ENCODE measurements at places on chromosomes 3 and 15. TPM values are rescaled to one million over a fixed set of nuclear protein-coding genes. Genes with fewer than 3 reads are reported as not detected.
A peak's percentile ranks its signal among the peaks of the same experiment; 100 is the strongest.

DNA sequence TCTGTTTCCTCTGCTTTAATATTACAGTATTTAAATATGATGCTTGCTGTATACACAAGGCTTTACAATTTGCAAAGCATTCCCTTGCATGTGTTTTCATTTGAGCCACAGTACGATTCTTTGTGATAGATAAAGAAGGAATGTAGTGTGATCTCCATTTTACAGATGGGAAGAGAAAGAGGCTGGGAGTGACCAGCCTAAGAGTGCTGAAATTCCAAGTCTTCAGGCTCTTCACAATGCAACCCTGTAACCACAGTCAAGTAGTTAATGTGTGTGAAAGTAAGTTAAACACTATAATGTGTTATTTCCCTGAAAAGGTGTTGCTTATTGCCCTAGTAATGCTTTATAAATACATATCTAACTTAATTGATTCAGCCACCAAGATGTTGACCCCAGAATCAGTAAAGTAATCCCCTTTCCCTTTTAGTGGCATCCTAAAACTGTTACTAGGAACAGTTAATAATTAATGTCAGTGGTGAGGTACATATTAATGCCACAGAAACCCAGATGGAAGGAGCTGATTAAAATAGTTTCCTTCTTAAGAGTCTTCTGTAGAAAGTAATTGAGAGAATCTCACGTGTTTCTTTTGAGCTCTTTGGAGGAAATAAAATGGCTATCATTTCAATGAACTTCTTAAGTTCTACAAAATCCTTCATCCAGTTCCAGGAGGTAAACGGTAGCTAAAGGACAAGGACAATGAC lies 110.4 kb downstream of the IL12A start:
- no peak for DNase-seq
- no peaks in the 10 kb centered on the region for H3K36me3 ChIP-seq
- H3K27me3 ChIP-seq = 0 out of 2 replicates have a peak, but pooled peaks cover 3% of the 10 kb centered on the region
- no peak overlapping the region for H3K4me3 ChIP-seq
- no peak overlapping the region for H3K27ac ChIP-seq
- H3K4me1 ChIP-seq = no peaks in the 10 kb centered on the region

- no peaks in the 10 kb centered on the region for H3K27me3 ChIP-seq
- H3K4me1 ChIP-seq = no peaks in the 10 kb centered on the region
- no peak overlapping the region for H3K4me3 ChIP-seq
Observed at GRCh38 chr3:184659797-184660301, 52.0 kb downstream of the MAGEF1 start.

DNA sequence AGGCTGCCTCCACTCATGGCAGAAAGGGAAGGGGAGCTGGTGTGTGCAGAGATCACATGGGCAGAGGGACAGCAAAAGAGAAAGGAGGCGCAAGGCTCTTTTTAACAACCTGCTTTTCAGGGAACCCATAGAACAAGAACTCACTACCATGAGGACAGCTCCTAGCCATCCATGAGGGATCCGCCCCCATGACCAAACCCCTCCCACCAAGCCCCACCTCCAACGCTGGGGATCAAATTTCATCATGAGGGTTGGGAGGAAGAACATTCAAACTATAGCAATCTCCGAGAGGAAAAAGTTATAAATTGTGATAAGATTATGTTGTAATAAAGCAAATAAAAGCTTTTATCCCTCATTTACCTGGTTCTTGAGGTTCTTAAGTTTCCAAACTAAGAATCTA lies 84.7 kb upstream of the LMCD1 start:
- no peaks in the 10 kb centered on the region for H3K4me1 ChIP-seq
- H3K4me3 ChIP-seq = peak overlapping the region; percentile 11
- H3K27me3 ChIP-seq = no peaks in the 10 kb centered on the region
- DNase-seq = peak; percentile 60
- H3K27ac ChIP-seq = no peak overlapping the region

MCTP2 gene
- 6.2 TPM for total RNA-seq

KIF23 gene
- total RNA-seq = 87.0 TPM

DNA sequence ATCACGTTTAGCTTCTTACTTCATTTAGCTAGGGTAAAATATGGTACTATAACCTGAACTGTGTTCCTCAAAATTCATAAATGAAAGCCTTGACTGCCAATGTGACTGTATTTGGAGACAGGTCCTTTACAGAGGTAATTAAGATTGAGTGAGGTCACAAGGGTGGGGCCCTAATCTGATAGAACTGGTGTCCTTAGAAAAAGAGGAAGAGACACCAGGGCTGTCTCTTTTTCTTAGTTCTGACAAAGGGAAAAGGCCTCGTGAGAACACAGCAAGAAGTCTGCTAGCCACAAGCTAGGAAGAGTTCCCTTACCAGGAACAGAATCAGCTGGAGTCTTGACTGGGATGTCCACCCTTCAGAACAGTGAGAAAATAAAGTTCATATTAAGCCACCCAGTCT lies 162.7 kb downstream of the GMNC start:
- H3K27me3 ChIP-seq = no peaks in the 10 kb centered on the region
- no peak overlapping the region for H3K27ac ChIP-seq
- DNase-seq = no peak

SPATA12 gene
- total RNA-seq = 0.47 TPM

DNA sequence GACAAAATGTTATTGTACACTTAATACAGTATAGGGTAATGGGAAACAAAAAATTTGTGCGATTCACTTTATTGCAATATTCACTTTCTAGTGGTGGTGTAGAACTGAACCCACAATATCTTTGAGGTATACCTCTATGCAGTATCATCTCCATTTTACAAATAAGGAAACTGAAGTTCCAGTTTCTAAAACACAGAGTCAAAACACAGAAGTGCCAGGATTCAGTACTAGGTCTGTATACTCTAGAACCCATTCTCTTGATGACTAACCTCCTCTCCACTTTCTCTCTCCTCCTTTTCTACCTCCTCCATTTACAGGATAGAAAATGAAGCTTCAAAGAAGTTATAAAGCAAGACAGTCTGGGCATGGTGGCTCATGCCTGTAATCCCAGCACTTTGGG lies 62.2 kb downstream of the MB21D2 start:
- H3K27me3 ChIP-seq = no peaks in the 10 kb centered on the region
- no peak for DNase-seq
- no peak overlapping the region for H3K4me3 ChIP-seq
- H3K4me1 ChIP-seq = peaks cover 29% of the 10 kb centered on the region

WDR73 gene
- total RNA-seq = 29.5 TPM

- no peak overlapping the region for H3K27ac ChIP-seq
- no peaks in the 10 kb centered on the region for H3K27me3 ChIP-seq
- H3K4me1 ChIP-seq = no peaks in the 10 kb centered on the region
- H3K36me3 ChIP-seq = no peaks in the 10 kb centered on the region
- H3K4me3 ChIP-seq = no peak overlapping the region
Observed at GRCh38 chr3:132536442-132537153, 60.5 kb upstream of the ACKR4 start.

CRABP1 gene
- total RNA-seq = not detected

GRCh38 chr3:121491683-121492320 lies 54.0 kb downstream of the POLQ start:
- DNase-seq = no peak
- H3K36me3 ChIP-seq = peaks cover 27% of the 10 kb centered on the region
- no peak overlapping the region for H3K27ac ChIP-seq
- no peak overlapping the region for H3K4me3 ChIP-seq

DNA sequence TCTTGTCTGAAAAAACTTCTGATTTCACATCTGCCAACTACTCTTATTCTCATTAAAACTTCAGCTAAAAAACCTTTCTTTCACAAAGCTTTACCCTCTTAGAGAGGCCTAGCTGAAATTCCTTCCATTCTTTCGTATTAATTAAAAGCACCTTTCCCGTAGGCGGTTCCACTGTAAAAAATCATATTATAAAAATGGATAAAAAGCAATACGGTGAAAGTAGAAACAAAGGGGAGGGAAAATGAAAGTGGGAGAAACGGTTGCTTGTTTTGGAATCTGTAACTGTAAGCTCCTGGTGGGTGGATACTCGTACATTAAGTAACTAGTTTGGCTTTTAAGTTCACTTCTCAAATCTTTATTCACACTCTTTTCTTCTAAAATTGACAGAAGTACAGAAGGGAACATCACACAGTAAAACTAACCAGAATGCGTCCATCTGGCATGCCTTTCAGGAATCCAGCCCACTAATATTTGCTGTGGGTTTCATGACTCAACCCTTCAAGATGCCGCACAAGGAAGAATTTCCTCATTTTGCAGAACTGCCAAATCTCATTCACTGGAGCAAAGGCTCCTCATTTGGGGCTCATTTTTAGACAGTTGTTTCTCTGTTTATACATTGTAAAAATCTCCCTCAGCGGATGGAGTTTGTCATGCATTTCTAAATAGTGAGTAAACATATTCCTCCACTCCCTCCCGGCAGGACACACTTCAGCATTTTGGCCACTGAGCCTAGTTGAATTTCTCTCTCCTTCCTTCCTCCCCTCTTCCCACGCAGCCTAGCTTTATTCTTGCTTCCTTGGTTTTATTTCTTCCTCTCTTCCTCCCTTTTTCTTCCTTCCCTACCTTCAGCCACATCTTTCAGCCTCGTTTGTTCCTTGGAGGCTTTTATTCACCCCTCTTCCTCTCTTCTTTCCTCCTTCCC lies 419.5 kb upstream of the NAALADL2 start:
- peak overlapping the region; percentile 77 for H3K4me3 ChIP-seq
- DNase-seq = peak; percentile 98
- H3K4me1 ChIP-seq = peaks cover 37% of the 10 kb centered on the region
- H3K27me3 ChIP-seq = no peaks in the 10 kb centered on the region
- no peaks in the 10 kb centered on the region for H3K36me3 ChIP-seq

GRCh38 chr3:59046839-59047238 lies 3.0 kb downstream of the CFAP20DC start:
- H3K4me1 ChIP-seq = peaks cover 34% of the 10 kb centered on the region
- H3K27me3 ChIP-seq = no peaks in the 10 kb centered on the region
- H3K4me3 ChIP-seq = no peak overlapping the region
- peak; percentile 59 for DNase-seq
- H3K27ac ChIP-seq = no peak overlapping the region

DNA sequence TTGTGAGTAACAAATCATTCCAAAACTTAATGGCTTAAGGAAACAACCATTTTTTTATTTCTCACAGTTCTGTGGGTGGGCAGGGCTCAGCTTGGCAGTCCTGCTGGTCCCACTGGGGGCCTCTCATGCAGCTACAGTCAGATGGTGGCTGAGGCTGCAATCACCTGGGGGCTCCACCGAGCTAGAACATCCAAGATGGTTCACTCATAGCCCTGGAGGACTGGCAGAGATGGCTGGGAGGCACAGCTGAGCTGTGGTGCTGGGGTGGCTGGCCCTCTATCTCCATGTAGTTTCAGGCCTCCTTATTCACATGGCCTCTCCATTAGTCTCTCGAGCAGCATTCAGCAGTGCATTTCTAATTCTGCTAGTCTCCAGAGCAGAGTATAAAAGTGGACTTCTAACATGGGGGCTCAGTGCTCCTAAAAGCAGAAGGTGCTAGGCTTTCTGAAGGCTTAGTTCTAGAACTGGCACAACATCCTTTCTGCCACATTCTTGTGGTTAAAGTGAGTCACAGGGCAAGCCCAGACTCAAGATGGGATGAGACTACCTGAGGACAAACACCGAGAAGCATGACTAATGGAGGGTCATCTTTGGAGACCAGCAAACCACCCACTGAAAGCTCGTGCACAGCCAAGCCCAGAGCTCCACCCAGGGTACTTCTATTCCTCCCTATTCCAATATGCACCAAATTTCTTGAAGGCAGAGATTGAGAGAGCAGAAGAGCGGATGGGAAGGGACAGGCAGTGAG lies 6.3 kb downstream of the CAV3 start:
- H3K4me3 ChIP-seq = peak overlapping the region; percentile 45
- no peaks in the 10 kb centered on the region for H3K27me3 ChIP-seq
- peak; percentile 99 for DNase-seq
- H3K36me3 ChIP-seq = no peaks in the 10 kb centered on the region

DNA sequence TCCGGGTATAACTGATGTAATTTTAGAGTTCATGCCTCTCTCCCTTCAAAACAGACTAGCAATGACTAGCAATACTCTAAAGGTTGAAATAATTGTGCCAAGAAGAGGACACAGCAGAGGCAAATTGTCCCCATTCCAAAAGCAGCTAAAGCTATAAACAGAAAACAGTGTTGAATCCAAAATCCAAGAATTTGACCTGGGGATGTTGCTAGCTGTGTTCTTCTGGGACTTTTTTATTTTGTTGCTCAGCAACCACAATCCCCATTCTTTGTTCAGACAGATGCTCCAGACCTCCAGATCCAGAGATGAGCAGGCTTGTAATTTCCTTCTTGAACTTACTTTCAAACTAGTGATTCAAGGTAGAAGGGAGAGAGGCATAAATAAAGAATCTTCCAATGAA lies 191.5 kb downstream of the FOXB1 start:
- DNase-seq = no peak
- H3K4me1 ChIP-seq = no peaks in the 10 kb centered on the region
- H3K27ac ChIP-seq = no peak overlapping the region
- no peak overlapping the region for H3K4me3 ChIP-seq
- H3K36me3 ChIP-seq = no peaks in the 10 kb centered on the region

Data from PC-3 (cell line).